ENCODE measurements at places on chromosomes 11 and 22.

- DNase-seq: no peak
Measured at GRCh38 chr11:74182635-74183034, 11.5 kb downstream of the PPME1 start.

DNA sequence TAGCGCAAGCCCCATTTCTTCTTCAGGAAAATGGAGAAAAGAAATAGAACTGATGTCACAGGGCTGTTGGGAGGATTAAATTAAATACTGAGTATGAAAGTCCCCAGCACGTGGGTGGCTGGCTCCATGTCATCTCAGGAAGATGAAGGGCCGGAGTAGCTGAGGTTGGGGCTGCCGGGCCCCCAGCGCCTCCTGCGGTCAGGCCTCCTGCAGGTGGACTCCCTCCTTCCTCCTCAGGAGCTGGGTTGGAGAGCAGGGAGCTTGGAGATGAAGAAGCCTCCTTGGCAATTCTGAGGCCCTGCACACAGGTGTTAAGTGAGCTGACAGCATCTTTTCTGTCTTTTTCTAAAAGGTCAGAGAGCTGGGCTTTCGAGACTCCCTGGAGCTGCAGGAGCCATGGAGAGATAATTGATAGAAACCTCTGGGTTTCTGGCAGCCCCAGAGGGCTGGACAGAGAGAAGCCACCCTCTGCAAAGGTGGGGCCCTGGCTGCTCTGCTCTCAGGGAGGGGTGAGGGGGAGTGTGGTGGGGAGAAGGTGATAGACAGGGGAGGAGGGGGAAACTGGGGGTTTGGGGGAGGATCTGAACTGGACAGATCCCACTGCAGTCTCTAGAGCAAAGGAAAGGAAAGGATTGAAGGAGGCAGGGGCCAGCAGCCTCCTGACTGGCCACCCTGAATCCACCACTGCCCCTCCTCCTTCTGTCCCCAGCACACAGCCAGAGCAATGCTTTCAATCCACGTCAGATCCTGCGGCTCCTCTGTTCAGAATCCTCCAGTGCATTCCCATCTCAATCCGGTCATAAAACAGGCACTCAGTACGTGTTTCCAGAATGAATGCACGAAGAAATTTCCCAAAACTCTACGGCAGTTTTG is 210.8 kb downstream of the CEP164 start:
- DNase-seq: no peak

DNA sequence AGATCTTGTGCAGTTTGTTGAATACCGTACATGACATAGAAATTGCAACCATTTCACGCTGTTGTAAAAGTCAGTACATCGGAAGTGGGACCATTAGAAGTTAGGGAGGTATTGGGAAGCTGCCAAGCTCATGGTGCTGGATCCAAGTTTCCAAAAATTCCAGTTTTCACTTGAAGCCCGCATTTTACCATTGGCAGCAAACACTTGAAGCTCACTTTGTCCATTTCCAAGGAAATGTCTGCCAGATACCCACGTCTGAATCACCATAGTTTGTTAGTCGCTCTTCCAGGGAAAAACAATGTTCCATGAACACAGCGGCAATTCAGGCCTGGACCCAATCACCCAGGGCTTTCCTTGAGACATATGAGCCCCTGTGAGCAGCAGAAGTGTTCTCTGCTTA is 22.6 kb upstream of the PARVB start:
- no peak for DNase-seq

- DNase-seq: no peak
Measured at GRCh38 chr11:73287400-73288101, 15.4 kb downstream of the P2RY6 start.

DNA sequence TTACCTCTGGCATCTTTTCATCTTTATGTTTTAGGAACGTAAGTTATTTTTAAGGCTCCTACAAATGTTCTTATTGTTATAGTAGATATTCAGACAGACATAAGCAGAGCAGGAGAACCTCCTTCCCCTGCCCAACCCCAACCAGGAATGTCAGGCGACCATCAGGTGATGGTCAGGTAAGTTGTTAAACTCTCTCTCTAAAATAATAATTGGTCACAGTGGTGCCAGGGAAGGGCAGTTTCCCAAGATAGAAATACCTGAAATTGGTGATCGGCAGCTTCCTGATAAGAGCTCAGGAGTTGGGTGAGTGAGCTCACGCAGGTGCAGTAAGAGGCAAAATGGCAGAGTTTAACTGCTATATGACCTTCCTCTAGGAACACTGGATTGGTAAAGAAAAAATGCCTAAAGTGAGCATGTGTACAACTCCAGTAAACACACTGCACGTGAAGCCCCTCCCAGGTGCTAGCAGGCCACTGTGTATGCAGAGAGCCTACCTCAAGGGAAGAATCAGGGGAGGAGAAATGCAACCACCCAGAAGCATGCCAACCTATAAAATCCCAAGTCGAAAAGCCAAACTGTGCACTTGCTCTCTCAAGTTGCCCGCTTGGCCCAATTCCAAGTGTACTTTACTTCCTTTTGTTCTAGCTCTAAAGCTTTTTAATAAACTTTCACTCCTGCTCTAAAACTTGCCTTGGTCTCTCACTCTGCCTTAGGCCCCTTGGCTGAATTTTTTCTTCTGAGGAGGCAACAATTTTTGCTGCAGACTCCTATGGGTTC is 273.9 kb downstream of the SBF2 start:
- DNase-seq: no peak

- DNase-seq: no peak
Measured at GRCh38 chr22:43897751-43898261, 6.0 kb upstream of the PNPLA5 start.

- no peak for DNase-seq
Measured at GRCh38 chr22:46567471-46567870, 30.1 kb upstream of the CELSR1 start.

All from HAP-1 (cell line).